Calu3 (cell line): ENCODE measurements at places on chromosomes 5 and 9. TPM values are rescaled to one million over a fixed set of nuclear protein-coding genes. Genes with fewer than 3 reads are reported as not detected.

Gene F12
- 14.3 and 20.2 TPM in 2 replicates for total RNA-seq

Gene CENPP
- 5.3 and 7.2 TPM in 2 replicates for total RNA-seq

Gene FANCC
- total RNA-seq: 10.1 and 14.5 TPM in 2 replicates

Gene GRXCR2
- not detected in 2 replicates for total RNA-seq

Gene OR13C4
- not detected in 2 replicates for total RNA-seq

Gene HK3
- 0.47 and 1.5 TPM in 2 replicates for total RNA-seq

Gene LCN1
- not detected in 2 replicates for total RNA-seq

Gene FGD3
- total RNA-seq: 3.1 and 4.5 TPM in 2 replicates

Gene GSN
- total RNA-seq: 68.3 and 71.6 TPM in 2 replicates

Gene RNF183
- 0.76 and 1.5 TPM in 2 replicates for total RNA-seq

GRCh38 chr9:105886136-105886535 is 191.8 kb downstream of the TMEM38B start:
- H3K4me1 ChIP-seq: no peaks in the 10 kb centered on the region
- no peak overlapping the region for H3K27ac ChIP-seq
- no peaks in the 10 kb centered on the region for H3K36me3 ChIP-seq
- H3K27me3 ChIP-seq: peaks cover 14% of the 10 kb centered on the region
- H3K4me3 ChIP-seq: no peak overlapping the region
- no peak for DNase-seq

DNA sequence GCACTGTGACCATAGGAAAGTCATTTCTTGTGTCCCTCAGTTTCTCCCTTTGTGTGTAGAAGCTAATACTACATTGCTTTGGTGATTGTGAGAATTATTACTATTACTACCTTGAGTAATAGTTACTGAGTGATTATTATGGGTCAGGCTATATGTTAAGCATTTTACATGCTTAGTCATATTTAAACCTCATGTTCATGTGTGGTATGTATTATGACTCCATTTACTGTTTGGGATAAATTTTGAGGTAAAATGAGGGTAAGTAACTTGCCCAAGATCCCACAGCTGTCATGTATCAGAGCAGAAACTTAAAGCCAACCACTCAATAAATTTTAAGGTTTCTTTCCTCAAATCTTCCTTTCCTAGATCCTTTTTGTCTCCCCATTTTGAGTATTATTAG is 28.3 kb downstream of the SLF1 start:
- no peak for DNase-seq
- H3K27me3 ChIP-seq: no peaks in the 10 kb centered on the region
- no peak overlapping the region for H3K4me3 ChIP-seq

DNA sequence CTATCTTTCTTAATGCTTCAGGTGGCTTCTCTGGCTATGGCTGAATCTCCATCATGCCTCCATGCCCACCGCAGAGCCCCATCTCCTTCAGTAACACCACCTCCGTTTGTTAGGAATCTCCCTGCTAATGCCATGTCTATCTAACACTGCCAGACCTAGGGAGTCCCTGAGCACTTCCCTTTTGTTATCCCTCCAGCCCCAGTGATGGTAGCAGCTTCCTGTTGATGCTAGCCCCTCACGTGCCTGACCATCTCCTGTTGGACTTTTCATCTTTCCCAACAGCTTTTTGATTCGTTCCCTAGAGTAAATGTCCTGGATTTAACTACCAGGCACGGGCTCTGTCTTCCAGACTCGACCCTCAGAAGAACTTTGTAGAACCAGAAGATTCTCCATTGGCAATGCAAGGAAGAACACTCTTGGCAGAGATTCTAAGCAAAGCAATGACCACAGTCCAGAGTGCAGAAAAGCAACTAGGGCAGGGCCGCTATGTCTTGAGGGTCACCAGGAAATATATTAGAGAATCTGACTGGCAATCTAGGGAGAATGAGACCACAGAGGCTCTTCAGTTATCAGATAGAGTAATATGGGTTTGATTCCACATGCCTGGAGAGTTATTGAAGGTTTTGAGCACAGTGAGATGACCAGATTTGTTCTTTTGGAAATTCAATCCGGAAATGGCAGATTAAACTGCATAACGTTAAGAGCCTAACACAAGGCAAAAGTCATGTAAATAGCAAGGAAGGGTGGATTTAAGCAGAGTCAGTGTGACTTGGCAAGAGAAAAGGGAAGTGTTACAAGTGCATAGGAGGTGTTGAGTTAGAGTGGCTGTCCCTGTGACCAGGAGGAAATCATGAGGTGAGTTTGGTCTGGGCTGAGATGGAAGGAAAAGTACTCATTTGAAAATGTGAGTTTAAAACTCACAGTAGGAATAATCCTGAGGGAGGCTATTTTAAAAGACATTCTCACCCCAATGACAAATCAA is 555.2 kb downstream of the ACTL7B start:
- H3K27me3 ChIP-seq: peaks cover 17% of the 10 kb centered on the region
- H3K4me3 ChIP-seq: no peak overlapping the region
- no peaks in the 10 kb centered on the region for H3K36me3 ChIP-seq
- no peaks in the 10 kb centered on the region for H3K4me1 ChIP-seq
- no peak overlapping the region for H3K27ac ChIP-seq

- peaks cover 13% of the 10 kb centered on the region for H3K36me3 ChIP-seq
- no peak overlapping the region for H3K4me3 ChIP-seq
- no peak for DNase-seq
- no peak overlapping the region for H3K27ac ChIP-seq
- H3K27me3 ChIP-seq: no peaks in the 10 kb centered on the region
Measured at GRCh38 chr5:62371409-62371808, 32.3 kb downstream of the DIMT1 start.

GRCh38 chr5:138369706-138370105 is 17.2 kb downstream of the KDM3B start:
- no peak for DNase-seq
- H3K4me3 ChIP-seq: no peak overlapping the region
- no peaks in the 10 kb centered on the region for H3K4me1 ChIP-seq
- no peak overlapping the region for H3K27ac ChIP-seq
- H3K27me3 ChIP-seq: no peaks in the 10 kb centered on the region
- H3K36me3 ChIP-seq: peaks cover 3% of the 10 kb centered on the region

GRCh38 chr9:137621131-137621757 is 2.4 kb downstream of the EHMT1 start:
- no peak for DNase-seq
- peaks cover 18% of the 10 kb centered on the region for H3K4me1 ChIP-seq
- peaks cover 44% of the 10 kb centered on the region for H3K36me3 ChIP-seq
- H3K27me3 ChIP-seq: no peaks in the 10 kb centered on the region

DNA sequence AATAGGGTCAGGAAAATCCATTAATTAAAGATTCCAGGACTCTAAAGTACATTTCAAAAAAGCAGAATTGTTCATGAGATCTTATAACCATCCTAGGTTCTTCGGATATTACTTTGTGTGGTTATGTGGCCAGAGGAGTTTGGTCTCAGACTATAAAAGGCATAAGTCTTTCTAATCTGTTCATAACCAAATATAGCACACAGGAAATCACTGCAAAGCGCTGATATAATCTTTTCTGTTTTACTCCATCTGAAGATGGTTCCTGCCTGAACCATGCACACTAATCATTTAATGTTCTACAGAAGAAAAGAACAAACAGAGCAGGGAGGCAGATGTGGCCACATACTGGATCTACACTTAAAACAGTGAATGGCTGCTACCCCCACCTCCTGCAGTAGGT is 182.8 kb downstream of the SEMA5A start:
- H3K27me3 ChIP-seq: no peaks in the 10 kb centered on the region
- no peak overlapping the region for H3K27ac ChIP-seq
- no peak overlapping the region for H3K4me3 ChIP-seq
- no peak for DNase-seq
- no peaks in the 10 kb centered on the region for H3K4me1 ChIP-seq

- no peak for DNase-seq
- no peaks in the 10 kb centered on the region for H3K27me3 ChIP-seq
- H3K27ac ChIP-seq: no peak overlapping the region
- no peaks in the 10 kb centered on the region for H3K4me1 ChIP-seq
- no peak overlapping the region for H3K4me3 ChIP-seq
Measured at GRCh38 chr9:107870221-107870620, 380.7 kb upstream of the KLF4 start.

DNA sequence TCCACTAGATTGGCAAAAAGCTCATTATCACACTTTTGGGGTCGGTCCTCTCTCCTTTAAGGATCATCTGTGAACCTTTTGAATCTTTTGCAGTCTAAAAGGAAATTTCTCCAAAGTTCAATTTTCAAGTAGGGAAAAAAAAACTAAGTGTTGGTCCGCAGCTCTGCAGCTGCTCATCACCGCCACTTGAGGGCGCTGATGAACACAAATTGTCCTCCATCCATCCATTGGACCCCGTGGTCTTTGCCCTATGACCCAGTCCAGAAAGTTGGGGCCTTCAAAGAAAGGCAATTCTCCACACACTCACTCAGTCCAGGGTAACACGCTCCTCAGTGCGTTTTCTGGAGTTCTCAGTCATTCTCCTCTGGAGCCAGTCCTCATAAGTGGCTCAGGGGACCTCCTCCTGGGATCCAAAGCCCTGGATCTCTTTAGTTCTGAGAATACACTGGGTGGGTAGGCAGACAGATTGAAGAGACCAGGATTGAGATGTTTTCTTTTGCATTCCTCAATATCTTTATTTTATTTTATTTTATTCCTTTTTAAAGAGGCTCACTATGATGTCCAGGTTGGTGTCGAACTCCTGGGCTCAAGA is 63.6 kb upstream of the SLC28A3 start:
- no peaks in the 10 kb centered on the region for H3K4me1 ChIP-seq
- no peak overlapping the region for H3K27ac ChIP-seq
- no peak for DNase-seq
- no peak overlapping the region for H3K4me3 ChIP-seq
- H3K36me3 ChIP-seq: no peaks in the 10 kb centered on the region

GRCh38 chr9:117763314-117763713 is 59.1 kb downstream of the TLR4 start:
- no peak for DNase-seq
- no peaks in the 10 kb centered on the region for H3K4me1 ChIP-seq
- no peaks in the 10 kb centered on the region for H3K27me3 ChIP-seq
- H3K36me3 ChIP-seq: no peaks in the 10 kb centered on the region
- H3K4me3 ChIP-seq: no peak overlapping the region
- no peak overlapping the region for H3K27ac ChIP-seq

DNA sequence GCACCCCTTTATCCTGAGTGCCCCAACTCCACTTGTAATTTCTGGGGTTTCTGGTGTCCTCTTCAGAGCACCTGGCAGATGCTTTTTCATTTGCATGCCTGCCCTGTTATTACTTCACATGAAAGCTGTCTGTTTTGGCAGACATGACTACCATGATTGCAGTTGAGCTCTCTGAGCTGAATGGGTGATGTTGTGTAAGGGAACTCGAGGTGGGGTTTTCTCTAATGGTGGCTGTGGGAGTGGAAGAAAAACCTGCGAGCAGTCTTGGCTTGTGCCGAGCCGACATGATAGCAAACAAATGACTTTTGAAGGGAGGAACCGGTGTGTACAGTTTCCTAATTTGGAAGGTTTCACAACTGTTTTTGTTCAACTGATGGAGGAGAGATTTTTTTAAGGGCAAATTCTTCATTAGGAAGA is 196.2 kb downstream of the AOPEP start:
- peaks cover 85% of the 10 kb centered on the region for H3K4me1 ChIP-seq
- peaks cover 45% of the 10 kb centered on the region for H3K36me3 ChIP-seq
- peak overlapping the region; percentile 88 for H3K27ac ChIP-seq
- H3K4me3 ChIP-seq: peak overlapping the region; percentile 56
- no peak for DNase-seq
- H3K27me3 ChIP-seq: no peaks in the 10 kb centered on the region

GRCh38 chr5:173630724-173631365 is 14.4 kb upstream of the BOD1 start:
- no peaks in the 10 kb centered on the region for H3K4me1 ChIP-seq
- no peak for DNase-seq
- H3K4me3 ChIP-seq: no peak overlapping the region
- H3K27me3 ChIP-seq: peaks cover 56% of the 10 kb centered on the region

GRCh38 chr5:169442913-169443784 is 140.4 kb upstream of the SPDL1 start:
- no peaks in the 10 kb centered on the region for H3K36me3 ChIP-seq
- H3K27ac ChIP-seq: no peak overlapping the region
- H3K4me3 ChIP-seq: no peak overlapping the region
- no peaks in the 10 kb centered on the region for H3K27me3 ChIP-seq

GRCh38 chr5:113524927-113525326 is 11.4 kb downstream of the YTHDC2 start:
- no peaks in the 10 kb centered on the region for H3K27me3 ChIP-seq
- DNase-seq: no peak
- no peak overlapping the region for H3K27ac ChIP-seq
- H3K36me3 ChIP-seq: no peaks in the 10 kb centered on the region
- H3K4me3 ChIP-seq: no peak overlapping the region

DNA sequence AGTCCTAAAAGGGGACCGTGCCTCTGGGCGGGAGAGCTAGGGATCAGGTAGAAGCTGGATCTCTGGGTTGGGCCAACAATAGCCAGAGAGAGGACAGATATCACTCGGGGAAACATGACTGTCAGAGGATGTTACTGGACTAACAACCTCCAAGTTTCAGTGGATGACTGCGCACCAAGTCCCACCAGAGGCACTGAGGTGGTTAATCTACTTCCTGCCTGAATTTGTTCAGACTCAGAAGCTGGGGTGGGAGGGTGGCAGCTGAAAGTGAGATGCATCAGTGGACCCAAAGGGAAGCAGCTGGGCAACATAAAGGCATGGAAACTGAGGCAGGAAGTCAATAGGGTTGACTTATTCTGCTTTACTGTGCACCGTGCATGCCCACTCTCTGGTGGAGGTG is 130.1 kb upstream of the SLC44A1 start:
- H3K36me3 ChIP-seq: no peaks in the 10 kb centered on the region
- H3K4me3 ChIP-seq: no peak overlapping the region
- H3K4me1 ChIP-seq: no peaks in the 10 kb centered on the region

GRCh38 chr9:18182636-18183035 is 291.3 kb upstream of the ADAMTSL1 start:
- no peak overlapping the region for H3K4me3 ChIP-seq
- no peaks in the 10 kb centered on the region for H3K27me3 ChIP-seq
- H3K36me3 ChIP-seq: no peaks in the 10 kb centered on the region
- no peak overlapping the region for H3K27ac ChIP-seq
